ENCODE measurements at places on chromosomes 16 and 17.
A peak's percentile ranks its signal among the peaks of the same experiment; 100 is the strongest.

GRCh38 chr17:6780886-6781285, 4.9 kb downstream of the FBXO39 start:
- no peak for DNase-seq

GRCh38 chr16:56838622-56839337, 26.2 kb upstream of the SLC12A3 start:
- DNase-seq, result no peak

DNA sequence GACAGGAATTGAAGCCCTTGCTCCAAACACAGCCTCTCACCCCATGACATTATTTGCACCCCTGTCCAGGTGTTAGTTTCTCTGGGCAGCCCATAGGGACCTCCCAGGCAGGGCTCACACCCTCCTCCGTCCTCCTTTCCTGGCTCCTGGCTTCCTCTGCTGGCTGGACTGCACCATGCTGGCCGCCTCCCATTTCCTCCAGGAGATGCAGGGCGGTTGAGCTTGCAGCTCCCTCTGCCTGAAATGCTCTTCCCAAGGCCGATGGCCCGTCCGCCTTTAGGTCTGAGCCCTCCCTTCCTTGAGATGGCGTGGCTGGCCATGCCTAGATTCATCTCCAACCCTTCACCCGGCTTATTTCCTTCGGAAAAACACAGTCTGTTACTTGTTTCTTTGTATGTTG, 334.8 kb downstream of the SNX29 start:
- DNase-seq, result no peak

- DNase-seq, result no peak
Measured at GRCh38 chr17:76868176-76868668, at the start of gene MGAT5B. Gene MGAT5B (plus strand): TSS chr17:76868404. CDS start chr17:76869030, 626 bp downstream.

GRCh38 chr16:65796481-65796880, 570.0 kb upstream of the CDH5 start:
- no peak for DNase-seq

DNA sequence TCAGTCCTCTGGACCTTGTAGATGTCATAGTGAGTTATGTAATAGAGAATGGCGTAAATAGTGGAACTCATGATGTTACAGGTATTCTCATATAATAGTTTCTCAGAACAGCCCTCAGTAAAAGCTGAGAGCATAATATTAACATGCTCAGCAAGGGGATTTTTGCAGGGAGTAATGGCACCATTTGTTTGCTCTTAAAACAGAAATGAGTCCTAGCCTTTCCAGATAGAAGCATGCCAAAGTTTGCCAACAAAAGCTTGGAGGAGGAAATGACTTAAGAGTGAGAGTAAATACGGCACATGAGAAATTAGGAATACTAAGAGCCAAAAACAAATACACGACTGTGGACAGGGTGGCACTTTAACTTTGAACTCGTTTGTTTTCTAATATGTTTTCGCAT, 198.4 kb downstream of the ANKFN1 start:
- DNase-seq, result no peak

DNA sequence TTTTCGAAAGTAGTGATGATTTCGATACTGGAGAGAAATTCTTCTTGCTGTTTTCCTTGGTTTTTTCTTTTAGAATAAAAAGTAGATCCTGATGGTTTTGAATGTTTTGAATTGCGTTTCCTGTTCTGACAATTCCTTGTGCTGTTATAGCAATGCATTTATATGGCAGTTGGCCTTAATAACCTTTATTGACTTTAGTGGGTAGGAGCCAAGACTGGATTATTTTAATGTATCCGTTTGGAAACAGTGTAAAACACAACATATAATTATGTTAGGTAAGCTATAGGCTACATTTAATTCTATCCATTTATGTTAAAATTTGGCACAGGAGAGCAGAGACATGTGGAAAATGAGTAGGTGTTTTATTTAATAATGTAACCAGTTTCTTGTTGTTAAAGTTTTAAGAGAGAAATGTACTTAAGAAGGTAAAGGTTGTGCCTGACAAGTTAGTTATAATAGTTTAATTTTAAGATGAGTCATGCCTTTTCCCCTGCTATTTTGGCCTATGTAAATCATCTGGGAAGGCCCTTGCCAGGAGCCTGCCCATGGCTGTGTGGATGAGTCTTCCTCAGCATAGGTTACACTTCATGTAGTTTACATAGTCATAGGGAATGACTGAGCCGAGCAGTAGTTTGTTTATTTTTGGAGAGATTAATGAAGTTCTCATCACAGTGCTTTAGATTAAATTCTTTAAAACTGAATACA, 189.9 kb downstream of the FTO start:
- no peak for DNase-seq

- no peak for DNase-seq
Measured at GRCh38 chr17:21127509-21128077, 829 bp downstream of the DHRS7B start.

GRCh38 chr17:40529991-40530390, 28.6 kb upstream of the TNS4 start:
- DNase-seq, result no peak

- DNase-seq, result no peak
Measured at GRCh38 chr16:23317266-23317661, 15.2 kb downstream of the SCNN1B start.

DNA sequence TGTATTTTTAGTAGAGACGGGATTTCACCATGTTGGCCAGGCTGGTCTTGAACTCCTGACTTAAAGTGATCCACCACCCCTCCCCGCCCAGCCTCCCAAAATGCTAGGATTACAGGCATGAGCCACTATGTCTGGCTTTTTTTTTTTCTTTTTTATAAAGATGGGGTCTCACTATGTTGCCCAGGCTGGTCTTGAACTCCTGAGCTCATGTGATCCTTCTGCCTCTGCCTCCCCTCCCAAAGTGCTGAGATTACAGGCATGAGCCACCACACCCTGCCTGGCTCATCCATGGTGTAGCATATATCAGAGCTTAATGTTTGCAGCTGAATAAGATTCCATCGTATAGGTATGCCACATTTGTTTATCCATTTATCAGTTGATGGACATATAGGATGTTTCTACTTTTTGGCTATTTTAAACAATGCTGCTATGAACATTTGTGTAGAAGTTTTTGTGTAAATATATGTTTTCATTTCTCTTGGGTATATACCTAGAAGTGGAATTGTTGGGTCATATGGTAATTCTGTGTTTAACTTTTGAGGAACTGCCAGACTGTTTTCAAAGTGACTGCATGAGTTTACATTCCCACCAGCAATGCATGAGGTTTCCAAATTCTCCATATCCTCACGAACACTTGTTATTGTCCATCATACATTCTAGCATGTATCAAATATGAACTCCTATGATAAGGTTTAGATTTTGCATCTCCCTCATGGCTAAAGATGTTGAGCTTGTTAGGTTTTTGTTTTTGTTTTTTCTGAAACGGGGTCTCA, 55.7 kb upstream of the HAS3 start:
- no peak for DNase-seq

- no peak for DNase-seq
Measured at GRCh38 chr17:78473951-78474613, 95.6 kb downstream of the PGS1 start.

- no peak for DNase-seq
Measured at GRCh38 chr16:64339052-64339770, 782.7 kb downstream of the CDH11 start.

DNA sequence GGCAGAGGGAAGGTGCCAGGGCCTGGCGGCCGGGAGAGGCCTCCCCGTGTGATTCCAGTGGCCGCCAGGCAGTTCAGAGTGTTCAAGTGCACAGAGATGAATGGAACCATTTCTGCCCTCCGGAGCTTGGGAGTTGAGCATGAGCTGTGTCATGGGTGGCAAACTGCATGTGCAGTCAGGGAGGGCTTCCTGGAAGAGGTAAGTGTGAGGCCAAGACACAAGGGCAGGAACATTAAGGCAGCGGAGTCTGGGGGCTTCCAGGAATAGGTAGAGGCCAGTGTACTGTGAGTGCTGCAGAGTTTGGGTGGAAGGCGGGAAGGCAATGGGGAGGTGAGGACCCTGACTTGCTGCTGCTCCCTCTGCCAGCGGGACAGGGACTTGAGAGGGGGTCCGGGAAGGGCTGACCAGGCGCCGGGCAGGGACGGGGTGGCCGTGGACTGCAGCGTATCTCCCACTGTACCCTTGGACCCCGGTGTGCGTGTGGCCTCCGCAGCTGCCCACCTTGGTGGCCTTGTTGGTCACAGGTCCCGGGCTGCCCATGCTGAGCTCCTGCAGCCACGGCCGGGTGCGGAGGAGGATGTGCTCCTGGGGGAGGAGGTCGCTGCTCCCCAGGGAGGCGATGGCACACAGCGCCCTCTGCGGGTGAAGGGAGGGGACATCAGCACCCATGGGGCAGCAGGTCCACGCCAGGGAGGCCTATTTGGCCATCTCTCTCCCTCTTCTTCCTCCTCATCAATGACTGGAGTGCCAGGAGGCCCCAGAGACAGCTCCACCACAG, 7.5 kb upstream of the CEP131 start:
- DNase-seq, result no peak

DNA sequence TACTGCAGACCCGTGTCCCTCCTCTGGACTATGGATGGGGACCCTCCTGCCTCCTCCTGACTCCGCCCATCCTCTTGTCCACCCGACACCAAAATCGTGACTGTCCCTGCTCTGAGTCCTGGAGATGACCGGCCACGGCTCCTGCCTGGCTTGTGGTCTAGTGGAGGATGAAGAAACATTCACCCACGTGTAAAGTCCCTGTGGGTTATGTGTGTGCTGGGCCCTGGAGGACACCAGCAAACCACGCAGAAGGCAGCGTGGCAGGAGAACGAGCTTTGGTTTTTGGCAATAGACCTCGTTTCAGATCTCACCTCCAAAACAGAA, 11.9 kb downstream of the SPNS2 start:
- no peak for DNase-seq

DNA sequence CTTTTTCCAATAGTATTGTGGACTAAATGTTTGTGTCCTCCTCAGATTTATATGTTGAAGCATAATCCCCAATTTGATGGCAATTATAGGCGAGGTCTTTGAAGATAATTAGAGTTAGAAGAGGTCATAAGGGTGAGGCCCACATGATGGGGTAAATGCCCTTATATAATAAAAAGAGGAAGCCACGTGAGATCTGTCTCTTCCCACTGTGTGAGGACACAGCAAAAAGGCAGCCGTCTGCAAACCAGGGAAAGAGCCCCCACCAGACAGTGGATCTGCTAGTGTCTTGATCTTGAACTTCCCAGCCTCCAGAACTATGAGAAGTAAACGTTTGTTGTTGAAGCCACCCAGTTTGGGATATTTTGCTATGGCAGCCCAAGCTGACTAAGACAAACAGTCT, 76.0 kb downstream of the LYRM1 start:
- no peak for DNase-seq

DNA sequence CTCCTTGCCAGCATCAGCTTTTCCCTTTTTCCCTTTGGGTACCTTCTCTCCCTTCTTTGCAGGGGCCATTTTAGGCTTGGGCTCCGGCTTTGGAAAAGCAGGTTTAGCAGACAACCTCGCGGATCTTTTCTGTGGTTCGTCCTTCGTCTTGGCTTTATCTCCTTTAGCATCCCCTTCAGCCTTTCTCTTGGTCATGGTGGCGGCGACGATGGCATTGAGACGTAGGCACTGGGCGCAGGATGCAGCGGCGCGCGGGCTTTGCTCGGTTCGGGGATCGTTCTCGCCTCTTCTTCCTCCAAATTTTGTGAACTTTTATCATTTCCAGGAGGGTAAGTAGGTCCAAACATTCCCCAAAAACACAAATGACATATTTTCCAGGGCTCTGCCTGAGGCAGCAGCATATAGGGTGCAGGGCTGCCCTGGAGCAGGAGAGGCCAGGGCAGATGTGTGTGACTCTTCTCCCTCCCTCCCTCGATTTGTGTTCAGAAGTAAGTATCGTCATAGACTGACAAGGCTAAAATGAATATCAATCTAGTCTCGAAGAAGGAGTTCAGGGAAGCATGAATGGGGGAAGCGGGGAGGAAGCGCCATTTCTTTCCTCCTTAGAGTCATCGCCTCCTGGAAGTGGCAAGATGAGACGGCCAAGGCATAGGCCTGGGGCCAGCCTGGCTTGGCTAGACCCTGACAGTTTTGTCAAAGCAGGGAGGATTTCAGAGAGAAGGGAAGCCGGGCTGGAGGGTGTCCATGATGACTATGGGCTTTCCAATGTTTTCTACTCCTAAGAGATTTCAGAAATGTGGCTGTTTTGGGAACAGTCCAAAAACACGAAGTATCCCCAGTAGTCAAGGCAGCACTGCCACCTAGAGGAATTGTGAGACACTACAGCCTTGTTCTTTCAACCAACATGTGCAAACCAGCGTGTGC, 13.2 kb downstream of the CHCT1 start:
- DNase-seq, result peak; percentile 17

DNA sequence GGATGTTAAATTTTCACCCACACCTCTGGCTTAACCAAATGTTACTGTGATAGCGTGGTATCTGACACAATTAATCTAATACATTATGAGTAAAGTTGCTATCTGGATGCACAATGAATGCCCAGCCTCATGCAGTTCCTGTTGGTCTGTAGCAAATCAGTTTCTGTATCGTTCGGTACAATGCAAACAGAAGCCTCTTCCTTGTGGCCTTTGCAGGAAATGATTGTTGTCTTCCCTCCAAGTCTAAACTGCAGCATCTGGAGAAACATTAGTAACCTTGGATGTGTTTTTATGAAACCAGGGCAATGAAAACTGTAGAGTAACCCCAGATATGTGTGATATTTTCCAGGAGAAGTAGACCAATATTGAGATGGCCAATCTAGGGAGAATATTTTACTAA, 46.8 kb downstream of the CYB561 start:
- no peak for DNase-seq

GRCh38 chr16:29641561-29641960, 21.5 kb upstream of the SPN start:
- DNase-seq, result no peak

- peak; percentile 84 for DNase-seq
Measured at GRCh38 chr17:48002266-48002915, 31.5 kb downstream of the CDK5RAP3 start.

GRCh38 chr16:3145660-3146059, 10.8 kb downstream of the ZNF213 start:
- DNase-seq, result no peak

DNA sequence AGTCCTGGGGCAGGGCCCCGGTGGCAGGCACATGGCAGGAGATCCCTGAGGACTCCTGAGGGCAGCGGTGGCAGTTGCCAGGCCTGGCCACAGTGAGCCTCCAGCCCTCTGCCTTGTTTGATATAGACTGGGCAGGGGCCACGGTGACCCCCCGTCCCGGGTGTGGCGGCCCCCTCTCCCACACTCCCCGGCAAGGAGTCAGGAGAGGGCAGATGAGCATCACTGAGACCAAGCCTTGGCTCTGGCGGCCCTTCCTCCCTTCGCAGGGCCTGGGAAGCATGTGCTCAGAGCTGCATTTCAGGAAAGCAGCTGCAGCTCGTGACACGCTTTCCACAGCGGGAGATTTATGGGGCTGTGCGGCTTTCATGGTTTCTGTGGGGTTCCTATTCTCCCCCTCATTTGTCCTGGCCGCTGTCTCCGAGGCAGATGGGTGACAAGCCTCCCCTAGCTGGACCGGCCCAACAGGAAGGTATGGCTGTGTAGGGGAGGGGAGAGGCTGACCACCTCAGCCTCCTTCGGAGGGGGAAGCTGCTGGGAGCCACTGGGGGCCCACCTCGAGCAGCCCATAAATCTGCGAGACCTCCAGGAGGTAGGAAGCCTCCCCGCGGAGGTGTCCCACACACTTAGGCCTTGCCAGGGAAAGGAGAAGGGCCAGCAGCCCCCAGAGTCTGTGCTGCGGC, 211.4 kb downstream of the NTN1 start:
- DNase-seq, result no peak

All from NCI-H1436 treated with DMSO at 0.1 percent for 48 hours (cell line).